A375 (cell line): ENCODE measurements at places on chromosomes 6 and 20. TPM values are rescaled to one million over a fixed set of nuclear protein-coding genes. Genes with fewer than 3 reads are reported as not detected.

The HDGFL1 gene
- total RNA-seq: not detected in 2 replicates

The CDH26 gene
- 0.24 and 0.94 TPM in 2 replicates for total RNA-seq

The SNAP25 gene
- total RNA-seq: 0.34 and 0.64 TPM in 2 replicates

The SEL1L2 gene
- total RNA-seq: not detected in 2 replicates

The C4A gene
- 0.94 and 2.3 TPM in 2 replicates for total RNA-seq

The KCNS1 gene
- not detected in 2 replicates for total RNA-seq

The PRPH2 gene
- not detected in 2 replicates for total RNA-seq

The CLVS2 gene
- total RNA-seq: 0.13 and 0.60 TPM in 2 replicates

The HMGCLL1 gene
- total RNA-seq: 0.26 TPM in 1 of 2 replicates, not detected in the other

The SAMHD1 gene
- 10.6 and 11.9 TPM in 2 replicates for total RNA-seq

The MTFR2 gene
- total RNA-seq: 2.5 and 5.1 TPM in 2 replicates

The OR12D3 gene
- 0.08 TPM in 1 of 2 replicates, not detected in the other for total RNA-seq

The GGTLC1 gene
- total RNA-seq: not detected in 2 replicates

The WFDC12 gene
- not detected in 2 replicates for total RNA-seq

The COL20A1 gene
- 0.03 and 0.41 TPM in 2 replicates for total RNA-seq

The C6orf163 gene
- 0.82 and 2.0 TPM in 2 replicates for total RNA-seq

The RIOK1 gene
- 39.5 and 41.5 TPM in 2 replicates for total RNA-seq

The DNPH1 gene
- total RNA-seq: 133 and 159 TPM in 2 replicates

The SCRT2 gene
- not detected in 2 replicates for total RNA-seq

The GLP1R gene
- not detected in 2 replicates for total RNA-seq

The DACT2 gene
- total RNA-seq: not detected in 2 replicates

The ZSCAN23 gene
- not detected in 2 replicates for total RNA-seq

The SNAP91 gene
- 0.57 and 0.93 TPM in 2 replicates for total RNA-seq

The HLA-DOB gene
- total RNA-seq: 1.7 and 2.0 TPM in 2 replicates

The TMEM244 gene
- 0.75 TPM in 1 of 2 replicates, not detected in the other for total RNA-seq

The BMP5 gene
- total RNA-seq: 0.04 and 0.05 TPM in 2 replicates
